ENCODE measurements at places on chromosomes 11 and 22.
A peak's percentile ranks its signal among the peaks of the same experiment; 100 is the strongest.

- peak; percentile 17 for DNase-seq
Measured at GRCh38 chr11:110430267-110431050, 711 bp downstream of the FDX1 start.

GRCh38 chr11:44104481-44105294 is 9.2 kb downstream of the EXT2 start:
- DNase-seq = no peak

DNA sequence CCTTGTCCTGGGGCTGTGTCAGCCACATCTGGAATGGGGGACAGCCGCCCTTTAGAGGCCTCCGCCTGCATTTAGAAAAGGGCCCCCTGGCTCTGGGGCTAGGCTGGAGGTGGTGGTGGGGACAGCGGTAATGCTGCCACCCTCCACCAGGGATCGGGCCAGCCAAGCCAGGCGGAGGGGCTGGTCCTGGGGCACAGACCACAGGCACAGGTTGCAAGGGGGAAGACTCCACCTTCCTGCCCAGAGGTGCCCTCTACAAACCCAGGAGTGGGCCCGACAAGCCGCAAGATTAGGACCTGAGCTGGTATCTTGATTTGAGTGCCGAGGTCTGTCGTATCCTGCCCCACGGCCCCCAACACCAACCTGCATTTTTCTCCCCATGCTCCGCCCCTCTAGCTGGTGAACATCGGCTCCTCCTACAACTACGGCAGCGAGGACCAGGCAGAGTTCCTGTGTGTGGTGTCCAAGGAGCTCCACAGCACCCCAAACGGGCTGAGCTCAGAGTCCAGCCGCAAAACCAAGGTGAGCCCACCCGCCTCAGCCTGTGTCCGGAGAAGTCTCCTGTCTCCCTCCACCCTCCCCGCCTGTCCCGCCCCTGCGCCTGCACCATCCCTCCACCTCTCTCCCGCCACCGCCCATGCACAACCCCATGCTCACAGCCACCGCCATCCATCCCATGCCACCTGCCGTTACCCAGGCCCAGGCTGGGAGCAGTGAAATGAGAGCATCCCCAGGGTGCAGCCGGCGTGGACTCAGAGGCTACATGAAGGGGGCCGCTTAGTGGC is 7.6 kb downstream of the KCTD17 start:
- no peak for DNase-seq

DNA sequence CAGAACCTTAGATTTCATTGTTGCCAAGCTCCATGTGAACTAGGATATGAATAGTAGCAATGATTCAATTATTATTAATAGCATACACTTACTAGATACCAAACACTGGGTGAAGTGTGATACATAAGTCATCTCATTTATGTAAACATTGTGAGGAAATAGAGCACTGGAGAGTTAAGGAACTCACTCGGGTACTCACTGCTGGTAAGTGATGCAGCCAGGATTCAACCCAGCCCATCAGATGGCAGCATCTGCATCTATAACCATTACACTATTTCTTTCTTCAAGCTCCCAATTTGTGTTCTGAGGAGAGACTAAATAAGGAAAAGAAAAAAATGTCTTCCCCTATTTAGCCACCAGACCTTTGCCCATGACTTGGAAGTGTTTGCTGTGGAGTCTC is 10.2 kb upstream of the ALG8 start:
- no peak for DNase-seq

GRCh38 chr22:43101306-43101705 is 9.2 kb upstream of the BIK start:
- no peak for DNase-seq

GRCh38 chr22:25085930-25086901 is 113.4 kb upstream of the CRYBB3 start:
- DNase-seq = no peak

DNA sequence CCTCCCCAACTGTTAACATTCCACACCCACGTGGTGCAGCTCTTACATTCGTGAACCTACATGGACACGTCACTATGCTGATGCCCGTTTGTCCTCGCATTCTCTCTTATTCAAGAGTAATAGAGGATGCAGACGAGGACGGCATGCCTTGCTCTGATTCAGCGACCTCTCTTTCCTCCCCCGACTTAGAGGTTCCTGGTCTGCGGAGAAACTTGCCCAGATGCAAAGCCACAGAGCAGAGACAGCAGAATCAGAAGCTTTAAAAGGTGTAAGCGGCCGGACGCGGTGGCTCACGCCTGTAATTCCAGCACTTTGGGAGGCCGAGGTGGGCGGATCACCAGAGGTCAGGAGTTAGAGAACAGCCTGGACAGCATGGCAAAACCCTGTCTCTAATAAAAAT is 288.0 kb downstream of the NTM start:
- DNase-seq = no peak

DNA sequence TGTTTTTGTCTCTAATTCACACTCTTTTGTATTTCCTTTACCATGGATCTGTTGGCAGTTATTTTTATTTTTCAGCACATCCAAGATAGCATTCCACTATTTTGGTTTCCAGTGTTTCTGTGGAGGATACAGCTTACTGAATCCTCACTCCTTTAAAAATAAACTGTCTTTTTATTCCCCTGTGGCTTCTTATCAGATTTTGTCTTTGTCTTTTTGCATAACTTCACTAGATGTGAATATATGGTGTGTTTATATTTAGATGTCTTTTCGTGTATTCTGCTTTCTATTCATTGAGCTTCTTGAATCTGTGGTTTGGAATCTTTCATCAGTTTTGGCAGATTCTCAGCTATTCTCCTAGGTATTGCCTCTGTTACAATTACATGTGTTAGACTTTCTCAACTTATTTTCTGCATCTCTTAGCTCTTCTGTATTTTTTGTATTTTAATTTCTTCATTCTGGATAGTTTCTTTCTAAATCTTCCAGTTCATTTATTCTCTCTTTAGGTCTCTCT is 7.4 kb upstream of the ATXN10 start:
- no peak for DNase-seq

DNA sequence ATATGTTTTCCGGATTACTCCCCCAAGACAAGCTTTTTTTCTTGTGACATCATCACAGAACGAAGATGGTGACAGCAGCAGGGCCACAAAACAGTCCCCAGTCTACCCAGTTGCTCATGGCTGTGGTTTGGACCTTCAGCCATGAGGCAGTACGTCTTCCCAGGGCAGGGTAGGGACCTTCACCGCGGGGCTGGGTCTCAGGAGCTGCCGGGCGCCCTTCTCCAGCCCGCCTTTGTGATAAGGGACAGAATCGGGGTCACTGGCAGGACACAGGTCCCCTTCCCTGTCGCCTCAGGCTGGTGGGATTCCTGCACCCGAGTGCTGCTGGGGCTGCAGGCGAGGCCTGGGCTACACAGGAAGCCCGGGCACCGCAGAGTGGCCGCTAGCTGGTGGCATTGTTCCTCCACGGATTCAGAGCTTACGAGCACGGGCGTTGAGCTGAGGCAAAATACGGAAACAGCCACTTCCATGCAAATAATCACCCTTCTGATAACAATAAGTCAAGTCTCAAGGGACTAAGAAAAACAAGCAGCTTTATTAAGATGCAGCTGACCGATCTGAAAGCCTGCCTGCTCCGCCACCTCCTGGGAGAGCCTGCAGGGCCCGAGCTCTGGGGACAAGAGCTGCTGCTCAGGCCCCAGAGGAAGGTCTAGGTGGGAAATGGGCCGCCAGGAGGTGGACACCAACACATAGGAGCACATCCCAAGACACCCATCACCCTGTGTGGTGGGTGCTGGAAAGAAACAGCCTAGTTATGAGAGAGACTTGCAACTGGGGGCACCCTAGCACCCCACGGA is 12.3 kb downstream of the TBX1 start:
- no peak for DNase-seq

DNA sequence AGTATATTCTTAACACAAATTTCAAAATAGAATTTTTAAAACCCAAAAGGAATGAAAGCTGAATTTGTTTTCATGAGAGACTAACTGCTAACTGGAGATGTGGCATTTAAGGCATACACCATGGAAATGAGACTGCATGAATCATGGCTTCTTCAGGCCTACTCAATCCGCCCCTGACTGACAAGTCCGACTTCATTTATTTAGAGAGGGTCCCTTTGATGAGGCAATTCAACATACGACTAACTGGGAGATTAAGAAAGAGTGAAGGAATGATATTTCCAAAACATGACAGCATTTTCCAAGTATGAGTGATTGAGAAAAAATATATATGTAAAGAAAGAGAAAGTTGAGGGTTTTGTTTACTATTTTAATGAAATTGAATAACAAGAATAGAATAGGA is 720.1 kb downstream of the DLG2 start:
- DNase-seq = no peak

GRCh38 chr22:40484906-40485669 is 114.7 kb downstream of the SGSM3 start:
- DNase-seq = no peak

Data from activated CD8-positive, alpha-beta memory T cell treated with anti-CD3 and anti-CD28 coated beads for 4 hours (primary cell).